ENCODE measurements at places on chromosomes 4 and X.

- DNase-seq = no peak
Measured at GRCh38 chr4:64464581-64464980, 55.3 kb upstream of the TECRL start.

GRCh38 chrX:23902419-23902818 lies 5.3 kb downstream of the APOO start:
- DNase-seq = no peak

- DNase-seq = no peak
Measured at GRCh38 chrX:152845618-152846240, 14.9 kb downstream of the NSDHL start.

DNA sequence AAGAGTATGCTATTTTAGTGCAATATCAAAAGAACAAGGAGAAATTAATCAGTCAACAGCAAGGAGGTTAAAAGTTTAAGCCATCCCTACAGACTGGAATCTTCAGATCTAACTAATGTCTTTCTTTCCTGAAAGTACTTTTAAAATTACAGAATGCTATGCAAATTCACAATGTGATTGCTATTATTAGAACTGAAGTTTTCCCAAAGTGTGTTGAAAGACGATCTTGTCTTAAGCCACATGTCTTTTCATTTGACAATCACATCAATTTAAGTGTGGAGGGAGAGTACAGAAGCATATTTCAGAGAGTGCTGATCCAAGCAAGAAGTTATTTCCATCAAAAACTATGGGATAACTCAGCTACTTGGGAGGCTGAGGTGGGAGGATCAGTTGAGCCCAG lies 64.7 kb upstream of the TNIP3 start:
- DNase-seq = no peak

DNA sequence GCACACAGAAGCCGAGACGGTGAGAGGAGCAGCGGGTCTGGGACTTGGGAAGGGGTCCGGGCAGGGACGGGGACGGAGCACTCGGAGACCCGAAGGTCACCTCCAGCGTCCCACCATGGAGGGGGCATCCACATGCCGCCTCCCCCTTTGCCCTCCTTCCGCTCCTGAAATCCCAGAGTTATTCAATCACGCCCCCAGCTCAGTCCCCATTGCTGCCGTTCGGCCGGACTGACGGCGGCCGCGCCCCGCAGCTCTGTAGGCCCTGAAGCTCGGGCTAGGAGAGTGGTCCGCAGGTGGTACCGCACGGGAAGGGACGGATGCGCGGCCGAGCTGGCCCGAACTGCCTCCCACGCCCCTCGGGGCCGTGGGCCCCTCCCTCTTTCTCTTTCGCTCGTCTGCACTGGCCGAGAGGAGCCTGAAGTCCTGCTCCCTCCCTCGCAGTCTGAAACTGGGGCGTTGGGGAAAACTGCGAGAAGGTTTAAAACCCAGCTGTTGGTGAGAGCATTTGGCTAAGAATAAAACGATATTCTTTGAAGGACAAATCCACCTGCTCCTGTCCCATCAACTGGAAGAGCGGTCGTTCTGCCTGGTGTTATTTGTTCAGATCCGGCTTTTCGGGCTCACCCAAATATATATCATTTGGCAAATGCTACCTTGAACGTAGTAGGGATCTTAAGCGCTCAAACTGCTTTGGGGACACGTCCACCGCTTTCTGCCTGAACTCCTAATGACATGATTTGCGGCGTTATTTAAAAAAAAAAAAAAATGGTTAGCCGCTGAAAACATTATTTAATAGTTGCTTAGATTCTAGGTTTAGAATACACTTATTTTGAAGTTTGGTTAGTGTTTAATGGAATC lies 719 bp downstream of the USO1 start:
- DNase-seq = no peak

DNA sequence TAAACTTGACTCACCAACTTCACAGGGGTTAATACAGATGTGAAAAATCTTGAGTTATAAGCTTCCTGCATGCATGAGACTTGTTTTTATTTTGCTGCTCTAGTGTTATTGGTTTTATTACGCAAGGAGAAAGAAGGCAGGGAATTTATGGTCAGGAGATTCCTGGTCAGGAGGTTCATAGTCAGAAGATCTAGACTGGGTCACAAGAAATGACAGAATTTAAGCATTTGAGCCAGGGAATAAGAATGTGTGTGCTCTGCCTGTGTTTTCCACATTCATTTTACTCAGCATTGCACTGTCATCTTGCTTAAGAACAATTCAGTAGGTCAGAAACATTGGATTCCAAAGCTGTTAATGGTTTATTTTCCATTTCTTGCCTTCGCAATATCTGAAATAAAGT lies 2522.1 kb downstream of the ARAP2 start:
- DNase-seq = no peak

- no peak for DNase-seq
Measured at GRCh38 chr4:81255524-81255923, 40.5 kb upstream of the PRKG2 start.

DNA sequence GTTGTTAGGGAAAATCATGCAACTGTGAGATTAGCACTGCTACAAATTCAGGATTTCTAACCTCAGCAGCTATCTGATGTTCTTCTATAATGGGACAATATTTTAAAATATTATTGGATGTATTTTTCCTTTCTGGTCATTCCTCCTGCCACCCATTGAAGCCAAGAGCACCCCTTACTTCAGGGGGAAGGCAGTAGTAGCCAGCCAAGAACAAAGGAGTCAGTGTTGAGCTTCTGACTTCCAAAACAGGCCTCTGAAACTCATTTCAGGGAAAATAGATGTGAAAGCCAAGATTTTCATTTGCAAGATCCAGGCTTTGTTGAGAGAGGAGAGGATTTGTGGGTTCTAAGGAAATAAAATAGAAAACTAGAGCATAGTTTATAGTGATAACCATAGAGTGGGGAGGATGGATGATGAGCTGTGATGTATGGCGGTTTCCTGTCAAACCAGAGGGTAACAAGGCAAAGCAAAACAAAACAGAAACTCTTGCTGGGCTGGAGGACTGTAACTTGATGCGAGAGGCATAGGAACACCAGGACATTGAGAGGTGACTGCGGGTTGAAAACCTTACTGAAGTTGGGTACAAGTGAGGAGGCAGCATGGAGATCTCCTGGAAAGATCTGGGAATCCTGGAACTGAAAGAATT lies 173.7 kb upstream of the LEF1 start:
- no peak for DNase-seq

DNA sequence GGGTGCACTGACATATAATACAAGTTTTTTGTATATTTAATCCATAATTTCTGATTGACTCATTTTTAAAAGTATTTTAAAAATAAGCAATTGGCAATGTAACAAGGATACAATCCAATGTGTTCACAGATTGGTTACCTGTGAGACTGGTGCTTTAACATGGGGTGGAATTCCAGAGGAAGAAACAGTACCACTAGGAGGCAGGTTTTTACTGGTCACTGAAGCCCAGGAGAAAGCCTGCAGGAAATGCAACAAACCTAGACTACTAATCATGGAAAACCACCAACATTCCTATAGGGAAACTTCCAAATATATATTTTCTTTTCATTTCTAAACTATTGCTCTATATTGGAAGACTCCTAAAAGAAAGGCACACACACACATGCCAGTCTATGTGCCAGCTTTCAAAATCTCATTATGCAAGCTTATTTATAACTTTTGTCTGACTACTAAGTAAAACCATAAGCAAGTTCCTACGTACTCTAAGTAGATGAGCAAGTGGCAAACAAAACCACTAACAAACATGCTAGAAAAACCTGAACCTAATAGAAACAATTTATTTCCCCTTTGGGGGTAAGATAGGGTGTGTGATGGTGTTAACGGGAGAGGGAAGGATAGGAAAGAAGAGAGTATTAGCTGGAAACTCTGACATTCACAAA lies 19.2 kb downstream of the G3BP2 start:
- DNase-seq = no peak

DNA sequence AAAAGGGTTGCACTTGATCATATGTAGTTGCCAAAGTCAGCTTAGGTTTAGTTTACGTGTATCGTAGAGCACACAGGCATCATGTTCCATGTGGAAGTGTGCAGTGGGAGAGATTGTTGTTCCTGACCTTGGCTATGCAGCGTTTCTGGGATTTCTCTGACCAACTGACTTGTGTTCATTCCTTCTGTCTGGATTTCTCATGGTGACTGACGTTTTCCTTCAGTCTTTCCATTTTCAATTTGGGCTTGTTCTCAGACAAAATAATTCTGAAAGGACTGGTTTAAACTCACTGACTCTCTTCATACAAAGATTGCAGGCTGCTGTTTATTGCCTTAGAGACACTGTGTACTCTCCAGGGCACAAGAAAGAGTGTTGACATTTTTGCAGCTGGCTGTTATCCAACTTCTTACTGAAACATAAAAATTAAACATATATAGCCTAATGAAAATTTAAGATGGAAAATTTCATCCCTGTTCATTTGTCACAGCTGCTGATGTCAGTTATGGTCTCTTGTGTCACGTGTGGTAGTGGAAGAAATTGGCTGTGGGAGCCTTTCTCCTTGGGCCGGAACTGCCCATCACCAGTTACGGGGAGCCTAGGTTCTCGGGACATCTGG lies 95.4 kb downstream of the TNIP2 start:
- no peak for DNase-seq

DNA sequence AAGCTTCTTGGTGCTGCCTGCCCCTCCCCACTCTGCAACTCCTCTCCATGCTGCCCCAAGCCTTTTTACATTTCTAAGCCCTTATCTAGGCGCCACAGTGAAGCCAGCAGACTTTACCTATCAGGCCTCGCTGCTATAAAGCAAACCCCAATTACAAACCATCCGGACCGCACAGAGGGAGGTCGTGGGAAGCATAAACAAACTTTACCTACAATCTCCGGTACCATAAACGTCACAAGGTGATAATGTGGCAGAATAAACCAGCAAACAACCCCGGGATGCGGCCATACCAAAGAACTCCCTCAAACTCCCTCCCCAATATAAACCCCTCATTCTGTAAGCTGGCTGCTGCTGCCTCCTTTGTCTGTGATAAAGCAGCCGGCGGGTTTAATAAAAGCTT lies 54.0 kb upstream of the ZCCHC13 start:
- DNase-seq = no peak

DNA sequence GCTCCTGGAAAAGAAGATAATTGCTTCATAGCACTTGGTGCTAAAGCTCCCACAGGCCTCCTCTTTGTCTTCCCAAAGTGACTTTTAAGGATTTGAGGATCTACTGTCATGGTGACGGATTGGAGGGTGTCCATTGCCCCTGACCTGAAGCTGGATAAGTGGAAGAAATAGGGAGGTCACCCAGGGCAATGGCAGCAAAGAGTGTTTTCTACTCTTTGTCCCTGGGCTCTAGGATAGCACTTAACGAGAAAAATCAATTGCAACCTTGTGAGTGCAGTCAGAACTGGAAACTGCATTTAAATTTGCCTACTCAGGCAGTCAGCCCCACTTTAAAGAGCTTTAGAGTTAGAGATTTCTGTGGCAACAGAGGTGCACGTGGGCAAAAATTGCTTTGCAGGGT lies 43.7 kb upstream of the XK start:
- no peak for DNase-seq

DNA sequence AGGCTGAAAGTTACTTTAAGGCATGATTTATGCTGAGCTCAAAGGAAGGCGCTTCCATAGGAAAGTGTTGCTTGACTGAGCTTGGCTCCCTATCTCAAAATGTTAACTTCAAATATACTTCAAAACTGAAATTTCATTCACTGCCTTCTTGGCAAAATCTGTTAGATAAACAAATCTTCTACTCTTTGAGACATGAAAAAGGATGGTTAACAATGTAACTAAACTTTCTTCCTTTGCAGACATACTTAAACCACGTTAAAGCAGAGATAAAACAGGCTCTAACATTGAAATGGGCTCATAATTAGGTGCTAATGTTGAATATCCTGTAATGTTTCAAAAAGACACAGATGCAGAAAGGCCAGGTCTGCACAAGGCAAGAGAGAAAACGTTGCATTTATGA lies 110.4 kb downstream of the AMELX start:
- DNase-seq = no peak

DNA sequence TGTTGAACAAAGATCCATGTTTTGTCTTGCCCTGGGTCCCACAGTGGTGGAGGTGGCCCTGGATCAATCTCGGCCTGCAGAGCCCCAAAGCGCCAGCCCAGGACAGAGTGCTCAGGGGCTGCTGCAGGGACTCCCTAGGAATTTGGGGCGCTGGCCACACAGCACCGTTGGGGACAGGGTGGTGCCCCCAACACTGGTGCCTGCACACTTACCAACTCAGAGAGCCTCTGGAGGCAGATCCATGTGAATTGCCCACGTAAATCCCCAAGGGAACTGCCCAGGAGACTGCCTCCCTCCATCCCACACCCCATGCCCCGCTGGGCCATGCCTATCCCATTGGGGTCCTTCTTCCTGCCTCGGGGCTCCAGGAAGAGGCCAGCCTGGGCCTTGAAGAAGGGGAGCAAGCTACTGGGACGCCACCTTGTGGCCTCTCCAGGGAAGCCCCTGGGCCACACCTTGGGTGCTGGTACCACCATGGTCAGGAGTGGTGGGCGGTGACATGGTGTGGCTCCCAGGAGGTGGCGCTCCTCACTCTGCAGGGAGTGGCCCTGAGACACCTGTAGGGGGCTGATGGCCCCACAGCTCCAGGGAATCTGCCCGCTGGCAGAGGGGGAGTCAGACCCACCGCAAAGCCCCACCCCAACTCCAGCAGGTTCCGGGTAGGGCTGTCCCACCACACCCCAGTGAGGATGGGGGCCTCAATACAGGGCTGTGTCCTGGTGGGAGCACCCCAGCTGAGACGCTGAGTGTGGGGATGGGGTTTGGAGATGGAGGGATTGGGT lies 22.8 kb downstream of the CFAP99 start:
- peak; percentile 48 for DNase-seq

- DNase-seq = no peak
Measured at GRCh38 chr4:73885574-73886267, 16.5 kb downstream of the CXCL1 start.

- no peak for DNase-seq
Measured at GRCh38 chrX:111431001-111431400, 19.0 kb upstream of the DCX start.

GRCh38 chr4:185987961-185988627 lies 80.9 kb upstream of the TLR3 start:
- no peak for DNase-seq

- DNase-seq = no peak
Measured at GRCh38 chr4:183399616-183400015, 44.8 kb upstream of the CDKN2AIP start.

GRCh38 chr4:120011725-120012124 lies 54.9 kb downstream of the MAD2L1 start:
- DNase-seq = no peak

DNA sequence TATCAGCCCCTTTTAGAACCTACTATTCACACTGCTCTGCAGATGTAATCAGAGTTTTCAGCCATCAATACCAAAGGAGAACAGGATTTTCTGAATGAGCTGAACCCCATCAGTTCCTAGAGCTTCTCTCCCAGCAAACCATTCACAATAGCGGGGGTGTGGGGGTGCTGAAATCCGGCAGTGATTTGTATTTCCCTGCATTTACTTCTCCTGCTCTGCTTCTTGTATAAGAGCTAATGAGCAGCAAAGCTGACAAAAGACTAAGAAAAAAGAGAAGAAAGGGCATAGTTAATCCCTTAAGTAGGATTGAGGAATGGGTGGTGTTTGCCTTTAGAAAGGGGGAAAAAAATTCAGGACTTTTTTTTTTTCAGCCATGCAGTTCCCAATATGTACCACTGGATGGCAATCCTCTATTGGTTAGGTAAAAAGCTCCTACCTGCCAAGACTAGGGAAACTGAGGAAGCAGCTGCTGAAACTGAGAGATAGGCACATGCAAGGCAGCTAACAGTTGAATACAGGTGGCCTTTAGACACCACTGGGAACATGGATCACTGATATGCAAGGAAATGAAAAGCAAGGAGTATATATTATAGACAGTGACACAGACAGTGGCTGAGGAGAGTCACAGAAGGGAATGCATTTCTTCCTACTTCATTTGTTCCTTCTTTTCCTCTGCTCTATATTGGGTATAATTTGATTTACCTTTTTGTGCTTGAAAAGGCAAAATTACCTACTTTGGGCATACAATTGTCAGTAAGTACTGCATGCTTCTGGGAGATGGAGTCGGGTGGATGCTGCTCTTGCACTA lies 217.9 kb downstream of the HS6ST2 start:
- DNase-seq = no peak

Data from activated CD8-positive, alpha-beta memory T cell treated with anti-CD3 and anti-CD28 coated beads for 1 hour (primary cell).